ENCODE measurements at places on chromosomes 3 and 15. TPM values are rescaled to one million over a fixed set of nuclear protein-coding genes. Genes with fewer than 3 reads are reported as not detected.

The GOLGA8T gene
- not detected for total RNA-seq

The GOLGA6D gene
- not detected for total RNA-seq

The ZNF620 gene
- total RNA-seq, result 0.87 TPM

The ARGFX gene
- not detected for total RNA-seq

The SCN5A gene
- total RNA-seq, result 0.75 TPM

The HACD2 gene
- 30.2 TPM for total RNA-seq

The RPUSD2 gene
- 18.0 TPM for total RNA-seq

The NMB gene
- total RNA-seq, result 4.0 TPM

The CLEC3B gene
- total RNA-seq, result 0.25 TPM

The CPN2 gene
- total RNA-seq, result not detected

The PLIN1 gene
- 0.22 TPM for total RNA-seq

The PIGBOS1 gene
- total RNA-seq, result 10.6 TPM

The USP13 gene
- 21.5 TPM for total RNA-seq

The NR2E3 gene
- 0.25 TPM for total RNA-seq

The CCDC33 gene
- 0.12 TPM for total RNA-seq

The SUMF1 gene
- total RNA-seq, result 61.1 TPM

The TMEM207 gene
- not detected for total RNA-seq

The TRIP4 gene
- 14.5 TPM for total RNA-seq

The WDR49 gene
- total RNA-seq, result under 0.01 TPM

The ADAMTSL3 gene
- 0.22 TPM for total RNA-seq

Measured in uterine smooth muscle cell (primary cell).